NCI-H1105 treated with DMSO at 0.1 percent for 48 hours (cell line): ENCODE measurements at places on chromosomes 13 and 19.
A peak's percentile ranks its signal among the peaks of the same experiment; 100 is the strongest.

GRCh38 chr13:20869540-20869939 is 33.0 kb downstream of the XPO4 start:
- DNase-seq = peak; percentile 1

DNA sequence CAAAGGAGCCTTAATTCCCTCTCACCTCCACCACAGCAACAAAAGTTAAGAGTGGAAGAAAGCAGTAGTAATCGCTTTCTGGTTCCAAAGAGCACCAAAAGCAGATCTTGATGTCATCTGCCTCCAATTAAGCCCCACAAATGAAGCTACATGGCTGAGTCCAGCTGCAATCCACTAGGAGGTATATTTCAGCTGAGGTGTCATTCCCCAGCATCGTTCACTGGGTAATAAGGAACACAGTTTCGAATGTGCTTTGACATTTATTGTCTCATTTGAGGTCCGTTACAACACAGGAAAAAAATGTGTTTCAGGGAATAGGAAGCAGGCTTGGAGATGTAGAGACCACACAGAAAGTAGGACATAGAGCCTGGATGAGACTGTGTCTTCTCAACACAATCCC is 190.4 kb downstream of the DCLK1 start:
- DNase-seq = no peak

DNA sequence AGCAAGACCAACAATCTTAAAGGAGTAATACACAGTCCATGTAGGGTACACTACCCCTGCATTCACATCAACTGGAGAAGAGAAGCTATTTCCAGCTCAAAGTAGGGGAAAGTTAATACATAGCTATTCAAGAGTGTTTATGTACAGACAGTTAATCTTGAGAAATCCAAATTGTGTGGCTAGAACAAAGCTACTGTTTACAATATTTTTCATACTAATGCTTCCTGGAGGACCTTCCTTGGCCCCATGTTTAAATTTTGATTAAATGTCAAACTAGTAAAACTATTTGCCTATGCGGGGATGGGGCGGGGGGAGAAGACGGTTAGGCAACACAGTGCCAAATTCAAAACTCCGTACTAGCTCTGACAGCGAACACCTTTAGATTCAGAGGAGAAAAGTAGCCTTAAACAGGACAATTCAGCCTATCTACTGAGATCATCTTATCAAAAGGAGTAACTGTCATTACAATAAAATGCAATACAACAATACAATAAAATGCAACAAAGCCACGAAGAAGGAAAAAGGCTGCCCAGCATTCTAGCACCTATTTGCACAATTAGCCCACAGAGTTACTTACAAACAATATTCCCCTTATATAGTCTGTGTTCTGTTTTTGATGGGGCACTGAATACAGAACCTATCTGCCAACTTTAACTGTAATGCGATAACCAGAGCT is 29.1 kb downstream of the BRD4 start:
- no peak for DNase-seq

- DNase-seq = no peak
Measured at GRCh38 chr19:13087295-13087694, 15.4 kb downstream of the LYL1 start.

- no peak for DNase-seq
Measured at GRCh38 chr19:36605877-36606478, 865 bp downstream of the ZNF382 start.

GRCh38 chr19:29882719-29883105 is 59.3 kb upstream of the URI1 start:
- no peak for DNase-seq

DNA sequence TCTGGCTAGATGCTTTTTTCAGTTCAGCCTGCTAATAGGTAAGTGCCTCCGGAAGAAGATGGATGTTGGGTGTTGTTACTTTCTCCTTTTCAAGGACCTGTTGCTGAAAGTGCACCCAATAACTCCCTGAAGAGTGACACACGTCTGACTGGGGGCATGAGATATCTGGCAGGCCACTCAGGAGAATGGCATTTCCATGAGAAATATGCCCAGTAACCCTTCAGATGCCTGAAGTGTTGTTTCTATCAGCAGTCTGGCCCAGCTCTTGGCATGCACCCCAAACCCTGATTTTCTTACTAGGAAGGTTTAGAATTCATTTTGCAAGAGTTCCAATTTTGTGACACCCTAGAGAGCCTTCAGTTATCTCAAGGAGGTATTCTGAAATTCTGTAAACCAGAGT is 71.5 kb downstream of the ARHGAP35 start:
- no peak for DNase-seq

DNA sequence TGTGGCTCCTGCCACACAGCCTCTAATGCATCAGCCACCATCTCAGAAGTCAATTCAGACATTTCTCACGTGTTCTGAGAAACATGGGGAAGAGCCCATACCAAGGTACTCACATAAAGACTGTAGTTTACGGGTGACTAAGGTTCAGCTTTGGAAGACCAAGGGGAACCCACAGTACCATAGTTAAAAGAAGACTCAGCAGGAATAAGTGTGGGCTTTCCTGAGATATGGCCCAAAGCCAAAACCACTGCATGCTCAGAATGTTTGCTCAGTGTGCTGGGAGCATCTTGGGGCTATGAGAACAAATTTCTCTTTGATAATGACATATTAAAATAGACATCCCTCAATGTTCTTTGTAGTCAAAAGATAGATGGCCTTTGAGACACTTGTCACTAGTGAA is 283.8 kb downstream of the DCT start:
- no peak for DNase-seq

DNA sequence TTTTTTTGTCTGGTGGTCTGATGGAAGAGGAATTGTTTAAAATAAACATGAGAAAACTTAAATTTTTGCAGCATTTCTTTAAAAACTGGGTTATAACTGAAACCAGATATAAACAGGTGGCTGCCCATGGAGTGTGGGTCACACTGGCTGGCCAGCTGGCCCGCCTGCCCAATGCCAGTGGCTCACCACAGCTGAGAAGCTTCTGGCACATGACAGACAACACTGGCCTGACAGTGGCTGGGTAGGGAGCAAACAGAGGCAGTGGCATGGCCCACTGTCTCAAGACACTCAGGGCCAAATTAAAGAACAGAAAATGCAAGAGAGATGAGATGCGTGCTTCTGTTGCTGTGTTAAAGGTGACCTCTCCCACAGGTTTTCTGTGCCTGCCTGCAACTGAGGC is 3.1 kb upstream of the SLC35E1 start:
- DNase-seq = no peak

GRCh38 chr19:7109678-7110289 is 40.3 kb downstream of the ZNF557 start:
- no peak for DNase-seq

GRCh38 chr13:97120346-97120745 is 101.8 kb upstream of the MBNL2 start:
- DNase-seq = no peak

DNA sequence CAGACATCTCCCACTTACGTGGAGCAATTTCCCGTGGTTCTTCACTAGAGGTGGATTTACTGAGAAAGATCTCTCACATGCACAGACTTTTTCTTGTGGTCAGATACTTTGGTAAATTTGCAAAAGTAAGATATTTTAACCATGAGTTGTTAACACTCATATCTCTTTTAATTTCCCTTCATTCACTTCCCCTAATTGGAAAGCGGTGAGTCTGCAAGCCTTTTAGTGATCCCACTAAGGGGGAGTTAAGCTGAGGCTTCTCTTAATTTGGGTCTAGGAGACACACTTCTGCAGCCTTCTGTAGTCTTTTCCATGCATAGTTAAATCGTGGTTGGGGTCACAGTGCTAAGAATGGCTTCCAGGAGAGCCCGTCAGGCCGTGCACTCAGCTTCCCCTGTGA is 30.7 kb upstream of the SERPINE3 start:
- DNase-seq = no peak

DNA sequence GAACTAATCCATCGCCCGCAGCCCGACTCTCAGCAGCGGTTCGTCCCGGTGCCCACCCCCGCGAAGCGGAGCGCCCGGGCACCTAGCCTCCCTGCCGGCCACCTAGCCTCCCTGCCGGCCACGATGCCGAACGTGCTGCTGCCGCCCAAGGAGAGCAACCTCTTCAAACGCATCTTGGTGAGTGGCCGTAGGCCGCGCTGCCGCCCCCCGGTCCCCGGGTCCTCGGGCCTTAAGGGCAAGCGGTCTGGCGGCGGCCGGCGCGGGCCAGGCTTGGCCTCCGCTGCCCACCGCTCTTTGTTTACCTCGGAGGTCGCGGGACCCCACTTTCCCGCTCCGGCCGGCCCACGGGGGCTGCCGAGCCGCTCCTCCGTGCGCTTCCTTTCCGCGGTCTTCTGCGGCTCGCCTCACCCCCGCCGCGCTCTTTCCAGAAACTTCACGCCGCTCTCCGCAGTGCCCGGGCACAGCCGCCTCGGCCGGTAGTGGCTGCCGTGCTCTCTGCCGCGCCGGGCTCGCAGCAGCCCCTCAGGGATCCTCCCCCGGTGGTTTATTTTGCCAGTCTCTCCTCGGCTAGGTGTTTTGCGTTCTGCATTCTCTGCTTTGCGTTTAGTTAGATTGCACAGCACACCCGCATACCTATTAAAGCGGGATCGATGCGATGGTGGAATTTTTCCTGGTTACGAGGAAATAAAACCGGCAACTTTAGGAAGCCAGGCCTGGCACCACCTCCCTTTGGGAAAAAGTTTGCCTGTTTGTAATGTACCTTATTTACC is 524 bp downstream of the NAA16 start:
- DNase-seq = peak; percentile 47

GRCh38 chr13:24142886-24143285 is 17.6 kb upstream of the SPATA13 start:
- DNase-seq = no peak

DNA sequence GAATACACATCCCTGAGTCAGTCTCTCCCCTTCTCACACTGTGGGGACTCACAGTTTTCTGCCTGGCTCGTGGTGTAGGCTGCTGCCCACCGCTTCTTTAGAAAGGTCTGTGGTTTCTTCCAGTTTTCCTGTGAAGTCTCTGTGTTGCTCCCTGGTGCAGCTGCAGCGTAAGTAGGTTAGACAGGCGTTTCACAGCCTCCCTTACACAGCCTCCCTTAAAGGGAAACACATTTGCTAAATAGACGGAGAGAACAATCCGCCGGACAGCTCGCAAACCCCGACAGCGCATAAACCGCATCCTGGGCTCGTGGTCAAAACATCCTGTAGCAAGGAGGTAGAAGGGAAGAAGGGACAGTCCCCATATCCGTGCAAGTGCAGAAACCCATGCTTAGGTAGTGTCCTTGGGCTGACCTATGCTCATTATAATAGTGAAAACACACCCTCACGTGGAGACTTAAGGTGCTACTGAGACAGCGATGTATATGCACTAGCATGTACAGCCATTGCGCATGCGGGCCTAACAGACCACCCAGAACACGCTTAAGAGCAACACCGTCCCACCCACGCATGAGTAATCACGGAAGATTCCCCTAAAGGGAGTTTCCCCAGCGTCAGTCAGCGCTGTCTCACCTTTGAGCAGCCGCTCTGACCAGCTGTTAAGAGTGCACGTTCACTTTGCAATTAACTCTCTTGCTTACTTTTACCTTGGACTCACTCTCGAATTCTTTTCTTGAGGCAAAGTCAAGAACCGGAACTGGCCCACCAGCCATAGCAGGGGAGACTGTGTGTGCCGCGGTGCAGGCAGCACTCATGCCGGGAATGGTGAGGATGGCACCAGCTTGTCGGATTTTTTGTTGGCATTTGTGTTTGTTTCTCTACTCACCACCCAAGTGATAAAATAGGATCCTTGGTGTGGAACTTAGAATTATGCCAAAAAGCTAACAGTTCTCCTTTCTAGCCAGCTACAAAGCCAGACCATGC is 16.6 kb downstream of the SIGLEC8 start:
- DNase-seq = no peak

DNA sequence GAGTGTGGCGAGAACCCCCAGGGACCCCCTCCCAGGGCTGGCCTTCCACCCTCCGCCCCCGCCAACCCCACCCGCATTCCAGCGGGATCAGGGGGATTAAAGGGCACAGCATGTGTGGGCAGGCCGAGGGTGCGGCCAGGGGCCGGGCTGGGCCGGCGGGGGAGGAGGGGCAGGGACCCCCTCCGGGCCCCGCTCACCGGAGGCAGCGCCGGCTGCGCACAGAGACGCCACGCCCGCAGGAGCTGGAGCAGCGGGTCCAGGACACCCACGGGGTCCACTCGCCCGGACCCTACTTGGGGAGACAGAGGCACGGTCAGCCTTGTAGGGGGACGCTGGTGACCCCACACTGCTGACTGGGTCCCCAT is 2.4 kb downstream of the ADAMTSL5 start:
- DNase-seq = no peak

- no peak for DNase-seq
Measured at GRCh38 chr19:6023085-6023682, 45.2 kb upstream of the RANBP3 start.

GRCh38 chr19:40465025-40465556 is 454 bp downstream of the BLVRB start:
- DNase-seq = no peak

GRCh38 chr13:81872581-81872980 is 1531.7 kb upstream of the SPRY2 start:
- DNase-seq = no peak

DNA sequence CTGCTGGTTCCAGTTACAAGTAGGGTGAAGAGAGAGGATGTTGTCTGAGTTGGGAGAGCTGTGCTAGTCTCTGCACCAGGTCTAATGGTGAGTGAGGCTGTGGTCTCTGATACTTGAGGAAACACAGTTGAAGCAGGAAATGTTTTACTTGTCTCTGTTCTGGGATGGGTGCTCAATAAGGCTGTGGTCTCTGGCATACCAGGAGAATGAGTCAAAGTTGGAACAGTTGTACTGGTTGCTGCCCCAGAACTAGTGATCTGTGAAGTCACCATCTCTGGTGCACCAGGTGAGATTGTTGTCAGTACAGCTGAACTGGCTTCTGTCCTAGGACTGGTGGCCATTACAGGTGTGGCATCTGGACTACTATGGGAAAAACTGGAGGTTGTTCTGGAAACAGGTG is 74.7 kb downstream of the MUC16 start:
- DNase-seq = no peak

- DNase-seq = no peak
Measured at GRCh38 chr19:31110336-31110735, 238.9 kb downstream of the TSHZ3 start.

DNA sequence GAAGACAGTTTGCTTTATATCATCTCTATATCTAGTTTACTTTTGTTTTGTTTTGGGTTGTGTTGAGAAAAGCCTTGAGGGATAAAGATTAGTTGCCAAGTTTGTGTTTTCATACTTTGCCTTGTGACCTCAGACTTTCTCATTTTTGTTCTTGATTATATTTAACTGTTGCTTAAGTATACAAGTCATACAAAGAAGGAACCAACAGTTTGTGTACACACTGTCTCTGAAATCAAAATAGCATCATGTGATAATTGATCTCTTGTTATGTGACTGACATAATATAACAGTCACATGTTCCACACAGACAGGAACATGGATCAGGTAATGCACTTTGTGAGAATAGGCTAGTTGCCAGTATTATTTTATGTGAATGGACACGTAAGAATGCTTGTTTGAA is 70.8 kb downstream of the SHISA2 start:
- DNase-seq = no peak

GRCh38 chr13:109541081-109541480 is 245.3 kb downstream of the IRS2 start:
- DNase-seq = no peak

DNA sequence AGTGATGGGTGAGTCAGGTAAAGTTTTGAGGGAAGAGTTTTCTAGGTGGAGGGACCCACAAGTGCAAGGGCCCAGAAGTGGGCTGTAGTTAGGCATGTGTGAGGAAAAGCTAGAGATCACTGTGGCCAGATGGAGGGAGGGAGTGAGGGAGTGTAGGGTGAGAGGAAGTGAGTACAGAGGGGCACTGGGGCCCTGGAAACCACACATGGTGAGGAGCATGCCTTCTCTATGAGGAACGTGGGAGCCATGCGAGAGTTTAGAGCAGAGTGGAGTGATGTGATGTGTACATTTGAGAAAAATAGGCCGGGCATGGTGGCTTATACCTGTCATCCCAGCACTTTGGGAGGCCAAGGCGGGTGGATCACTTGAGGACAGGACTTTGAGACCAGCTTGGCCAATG is 14.7 kb upstream of the SHKBP1 start:
- DNase-seq = no peak
